ENCODE measurements at places on chromosomes 5 and 9.

DNA sequence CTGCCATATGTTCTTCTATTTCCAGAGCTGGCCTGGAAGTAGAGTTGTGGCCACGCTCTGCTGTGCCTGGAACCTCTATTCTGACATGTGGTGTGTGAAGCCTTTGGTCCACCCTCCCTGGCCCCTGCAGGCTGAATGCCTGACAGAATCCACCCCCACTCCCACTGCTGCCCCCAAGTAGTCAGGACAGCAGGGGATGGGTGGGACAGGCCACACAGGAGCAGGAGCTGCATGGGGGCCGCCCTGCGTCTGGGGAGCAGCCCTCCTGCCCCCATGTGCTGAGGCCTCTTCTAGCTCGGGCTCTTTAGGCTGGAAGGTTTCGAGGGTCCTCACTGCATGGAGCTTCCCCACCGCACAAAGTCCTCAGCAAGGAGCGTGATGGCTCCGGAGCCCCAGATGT lies 32.6 kb upstream of the IRX4 start:
- DNase-seq: no peak

- no peak for DNase-seq
Measured at GRCh38 chr5:15703901-15704300, 203.9 kb downstream of the FBXL7 start.

- no peak for DNase-seq
Measured at GRCh38 chr9:26313108-26313507, 579.5 kb downstream of the CAAP1 start.

DNA sequence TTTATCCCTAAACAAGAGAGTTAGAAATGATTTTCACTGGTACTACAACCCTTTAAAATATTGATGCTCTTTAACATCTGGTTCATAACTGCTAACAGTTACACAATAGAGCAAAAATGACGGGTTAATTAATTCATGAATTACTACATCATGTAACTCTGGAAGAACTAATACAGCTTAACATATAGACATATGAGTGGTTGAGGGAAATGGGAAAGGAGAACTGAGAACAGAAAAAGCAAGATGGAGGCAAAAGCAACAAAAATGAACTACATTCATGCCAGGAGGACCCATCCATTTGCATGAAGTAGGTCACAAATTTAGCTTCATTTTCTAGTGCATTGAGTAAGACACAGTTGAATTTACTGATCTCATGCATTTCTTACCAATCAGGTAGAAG lies 61.8 kb downstream of the C9 start:
- no peak for DNase-seq

DNA sequence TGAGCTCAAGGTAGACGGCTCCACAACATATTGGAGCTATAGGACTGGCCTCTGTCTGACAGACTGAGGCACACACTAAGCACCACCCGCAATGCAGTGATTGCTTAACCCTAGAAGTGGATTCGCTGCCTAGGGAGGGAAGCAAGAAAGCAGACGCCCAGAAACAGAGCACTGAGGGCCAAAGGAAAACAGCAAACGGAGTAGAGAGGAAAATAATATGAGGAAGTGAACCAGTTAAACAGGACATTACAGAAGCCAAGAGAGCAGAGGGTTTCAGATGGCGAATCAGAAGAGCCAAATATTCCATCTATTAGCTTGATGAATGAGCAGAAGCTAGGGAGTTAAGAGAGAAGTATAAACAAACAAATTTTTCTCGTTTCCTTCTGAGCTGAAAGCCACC lies 139.2 kb upstream of the LHFPL2 start:
- DNase-seq: no peak

DNA sequence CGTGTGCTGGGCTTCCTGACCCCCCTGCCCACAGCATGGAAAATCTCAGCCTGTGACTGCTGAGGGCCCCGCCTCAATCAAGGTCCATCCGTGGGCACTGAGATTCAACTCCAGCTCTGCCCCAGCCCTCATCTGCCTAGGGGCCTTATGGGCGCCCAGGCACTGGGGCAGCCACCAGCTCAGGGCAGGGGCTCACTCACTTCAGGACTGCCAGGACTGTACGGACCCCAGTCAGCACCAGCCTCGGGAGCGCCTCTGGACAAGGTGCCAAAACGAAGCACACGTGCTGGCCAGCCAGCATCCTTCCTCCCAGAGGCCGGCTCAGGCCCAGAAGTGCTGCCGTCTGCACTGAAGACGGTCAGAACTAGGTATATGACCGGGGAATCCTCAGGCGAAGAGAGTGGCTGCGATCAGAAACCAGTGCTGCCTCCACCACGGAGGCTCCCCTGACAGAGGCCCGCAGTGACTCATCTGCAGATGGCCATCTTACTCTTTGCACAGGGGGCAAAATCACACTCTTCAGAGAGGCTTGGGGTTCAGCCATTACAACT lies 19.6 kb downstream of the CLPTM1L start:
- DNase-seq: no peak

GRCh38 chr9:76441551-76442322 lies 17.2 kb upstream of the GCNT1 start:
- DNase-seq: no peak

GRCh38 chr9:2291980-2292704 lies 277.0 kb downstream of the SMARCA2 start:
- DNase-seq: peak; percentile 89

GRCh38 chr5:75534734-75535133 lies 23.0 kb downstream of the POLK start:
- DNase-seq: no peak

DNA sequence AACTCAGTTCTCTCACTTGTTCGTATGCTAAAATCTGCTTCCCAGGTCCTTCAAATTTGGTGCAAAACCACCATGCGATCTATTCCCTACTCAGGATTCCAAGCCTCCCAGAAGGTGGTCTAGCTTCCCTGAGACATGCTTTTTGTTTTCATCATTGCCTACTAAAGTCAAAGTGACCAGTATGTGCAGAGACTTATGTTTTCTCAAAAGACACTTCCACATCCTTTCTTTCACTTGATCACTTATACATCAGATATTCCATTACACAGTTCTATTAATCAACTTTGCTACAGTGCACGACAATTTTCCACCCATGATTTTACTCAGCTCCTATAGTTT lies 242.1 kb downstream of the PAPPA start:
- no peak for DNase-seq

GRCh38 chr9:120925535-120926396 lies 830 bp downstream of the TRAF1 start:
- no peak for DNase-seq

GRCh38 chr5:107028938-107029337 lies 641.8 kb downstream of the EFNA5 start:
- DNase-seq: no peak

- no peak for DNase-seq
Measured at GRCh38 chr5:73694089-73694488, 68.1 kb downstream of the ARHGEF28 start.

GRCh38 chr5:143135832-143136551 lies 267.5 kb downstream of the NR3C1 start:
- peak; percentile 35 for DNase-seq

DNA sequence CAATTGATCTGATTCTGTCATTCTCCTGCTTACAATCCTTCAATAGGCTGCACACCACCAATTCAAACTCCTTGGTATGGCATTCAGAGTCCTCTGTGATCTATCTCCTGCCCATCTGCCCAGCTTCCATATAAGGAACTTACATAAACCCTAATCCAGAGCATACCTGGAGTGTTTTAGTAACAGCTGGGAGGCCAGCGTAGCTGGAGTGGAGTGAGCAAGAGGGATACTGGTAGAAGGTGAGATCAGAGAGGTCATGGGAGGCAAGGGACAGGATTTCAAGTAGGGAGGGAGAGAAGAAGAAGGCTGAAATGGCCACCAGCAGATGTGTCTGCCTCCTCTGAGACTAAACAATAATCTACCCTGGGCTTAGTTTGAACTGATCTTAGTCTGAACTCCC lies 288.5 kb downstream of the MEF2C start:
- DNase-seq: no peak

- no peak for DNase-seq
Measured at GRCh38 chr9:14447103-14447502, 133.2 kb upstream of the NFIB start.

DNA sequence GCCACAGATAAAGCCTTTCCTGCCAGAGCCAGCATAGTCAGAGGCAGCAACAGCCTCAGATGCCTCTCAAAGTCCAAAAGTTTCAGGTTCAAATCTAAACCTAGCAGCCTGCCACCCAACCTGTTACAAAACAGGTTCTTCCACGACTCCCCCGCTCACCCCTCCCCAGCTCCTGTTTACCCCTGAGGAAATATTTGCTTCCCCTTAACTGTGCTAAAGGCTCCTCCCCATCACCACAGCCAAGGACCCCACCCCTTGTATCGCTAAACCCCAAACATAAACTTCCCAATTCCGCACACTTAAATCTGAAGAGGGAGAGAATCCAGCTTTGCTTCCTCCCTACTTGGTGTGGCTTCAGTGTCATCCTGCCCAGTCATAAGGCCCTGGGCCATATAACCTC lies 15.4 kb upstream of the VDAC1 start:
- DNase-seq: no peak

- DNase-seq: no peak
Measured at GRCh38 chr5:43589310-43589709, 13.7 kb upstream of the NNT start.

GRCh38 chr9:126621919-126622735 lies 8.4 kb downstream of the LMX1B start:
- no peak for DNase-seq

DNA sequence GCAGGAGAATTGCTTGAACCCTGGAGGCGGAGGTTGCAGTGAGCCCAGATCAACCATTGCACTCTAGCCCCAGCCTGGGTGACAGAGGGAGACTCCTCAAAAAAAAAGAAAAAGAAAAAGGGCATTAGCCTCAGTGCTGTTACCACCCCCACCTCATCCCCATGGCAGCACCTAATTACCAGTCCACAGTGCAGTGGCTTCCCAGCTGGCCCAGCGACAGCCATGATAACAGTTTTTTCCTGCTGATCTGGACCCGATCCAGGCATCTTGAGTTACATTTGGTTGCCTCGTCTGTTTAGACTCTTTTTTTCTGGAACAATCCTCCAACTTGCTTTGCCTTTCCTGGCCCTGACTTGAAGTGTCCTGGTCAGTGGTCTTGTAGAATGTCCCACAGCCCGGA lies 24.4 kb downstream of the NCS1 start:
- no peak for DNase-seq
